ENCODE measurements at places on chromosomes 6 and 20.

DNA sequence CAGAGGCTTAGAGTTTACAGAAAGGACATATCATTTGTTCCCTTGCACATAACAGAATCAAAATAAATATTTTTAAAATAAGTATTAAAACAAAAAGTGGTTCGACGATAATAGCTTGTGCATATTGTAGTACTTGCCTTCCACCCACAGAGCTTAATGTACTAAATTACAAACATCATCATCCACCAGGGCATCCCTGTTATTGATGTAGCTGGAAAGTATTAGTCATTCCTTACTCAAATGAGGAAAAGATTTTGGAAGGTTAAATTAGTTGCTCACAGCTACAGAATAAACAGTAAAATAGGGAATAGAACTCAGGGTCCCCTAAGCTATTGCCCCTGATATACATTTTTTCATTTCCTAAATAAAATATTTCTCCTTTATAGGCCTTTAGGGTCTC lies 150.3 kb downstream of the PTPRK start:
- no peak for DNase-seq

GRCh38 chr6:98769546-98769945 lies 64.8 kb upstream of the POU3F2 start:
- DNase-seq: no peak

- DNase-seq: no peak
Observed at GRCh38 chr6:119328254-119328653, 21.3 kb downstream of the MAN1A1 start.

GRCh38 chr6:12369781-12370262 lies 79.7 kb downstream of the EDN1 start:
- DNase-seq: no peak

GRCh38 chr20:3734111-3734843 lies 1.8 kb downstream of the HSPA12B start:
- DNase-seq: no peak

DNA sequence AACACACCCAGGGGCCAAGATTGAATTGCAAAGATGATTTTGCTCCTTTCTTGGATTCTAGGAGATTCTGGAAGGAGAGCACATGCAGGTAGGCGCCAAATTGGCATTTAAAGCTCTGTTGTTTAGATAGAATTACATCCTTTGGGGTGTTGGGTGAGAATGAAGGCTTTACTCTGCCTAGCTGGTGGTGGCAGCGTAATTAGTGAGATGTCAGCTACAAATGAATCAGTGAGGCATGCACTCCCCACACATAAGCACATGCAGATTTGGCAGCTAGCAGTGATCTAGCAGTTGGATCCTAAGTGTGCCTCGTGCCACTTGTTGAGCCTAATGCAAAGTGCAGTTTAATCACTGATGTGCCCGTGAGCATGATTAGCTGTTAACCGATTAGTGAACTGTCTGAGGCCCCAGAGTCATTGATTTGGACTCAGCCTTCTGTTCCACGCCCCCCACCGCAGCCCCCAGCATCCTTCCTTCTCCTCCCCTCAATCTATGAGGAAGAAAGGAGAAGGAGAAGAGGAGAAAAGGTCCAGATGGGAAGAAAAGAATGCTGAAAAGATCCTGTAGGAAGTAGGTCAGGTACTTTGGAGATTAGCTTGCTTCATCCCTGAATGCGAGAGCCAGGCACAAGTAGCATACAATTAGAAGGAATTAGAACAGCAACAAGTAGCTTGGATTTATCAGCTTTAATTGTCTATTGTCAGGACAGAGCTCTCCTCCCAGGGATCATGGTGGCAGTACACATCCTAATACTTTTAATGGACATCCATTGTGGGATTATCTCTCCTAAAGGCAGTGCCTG lies 6.0 kb upstream of the PRDM1 start:
- DNase-seq: no peak
